ENCODE measurements at places on chromosomes 4 and X. TPM values are rescaled to one million over a fixed set of nuclear protein-coding genes. Genes with fewer than 3 reads are reported as not detected.

The ZNF827 gene
- 3.4 TPM for total RNA-seq

The PAGE1 gene
- not detected for total RNA-seq

The TMEM184C gene
- total RNA-seq: 23.2 TPM

The HTN3 gene
- not detected for total RNA-seq

The VSIG4 gene
- total RNA-seq: not detected

The H2BW2 gene
- total RNA-seq: not detected

The HPSE gene
- total RNA-seq: 1.3 TPM

The TBC1D8B gene
- 1.5 TPM for total RNA-seq

The MAGEA2 gene
- total RNA-seq: not detected

The MAP3K15 gene
- 2.2 TPM for total RNA-seq

The ANK2 gene
- total RNA-seq: 1.8 TPM

The SPANXN3 gene
- not detected for total RNA-seq

The GPR82 gene
- total RNA-seq: not detected

The FAM114A1 gene
- total RNA-seq: 34.9 TPM

The PRR32 gene
- not detected for total RNA-seq

The CHRNA9 gene
- total RNA-seq: 1.6 TPM

The MAB21L2 gene
- not detected for total RNA-seq

The FAM149A gene
- 0.98 TPM for total RNA-seq

The SLBP gene
- 66.8 TPM for total RNA-seq

The RAB33A gene
- total RNA-seq: 0.26 TPM

The EFHC2 gene
- 0.26 TPM for total RNA-seq

The FOXR2 gene
- not detected for total RNA-seq

The ATP2B3 gene
- total RNA-seq: not detected

The XKRX gene
- 0.72 TPM for total RNA-seq

The ARSJ gene
- total RNA-seq: 5.0 TPM

The PCSK1N gene
- 52.0 TPM for total RNA-seq
